Left forelimb (tissue), 1 donor: ENCODE measurements at places on chromosomes 16 and 17.
A peak's percentile ranks its signal among the peaks of the same experiment; 100 is the strongest.

DNA sequence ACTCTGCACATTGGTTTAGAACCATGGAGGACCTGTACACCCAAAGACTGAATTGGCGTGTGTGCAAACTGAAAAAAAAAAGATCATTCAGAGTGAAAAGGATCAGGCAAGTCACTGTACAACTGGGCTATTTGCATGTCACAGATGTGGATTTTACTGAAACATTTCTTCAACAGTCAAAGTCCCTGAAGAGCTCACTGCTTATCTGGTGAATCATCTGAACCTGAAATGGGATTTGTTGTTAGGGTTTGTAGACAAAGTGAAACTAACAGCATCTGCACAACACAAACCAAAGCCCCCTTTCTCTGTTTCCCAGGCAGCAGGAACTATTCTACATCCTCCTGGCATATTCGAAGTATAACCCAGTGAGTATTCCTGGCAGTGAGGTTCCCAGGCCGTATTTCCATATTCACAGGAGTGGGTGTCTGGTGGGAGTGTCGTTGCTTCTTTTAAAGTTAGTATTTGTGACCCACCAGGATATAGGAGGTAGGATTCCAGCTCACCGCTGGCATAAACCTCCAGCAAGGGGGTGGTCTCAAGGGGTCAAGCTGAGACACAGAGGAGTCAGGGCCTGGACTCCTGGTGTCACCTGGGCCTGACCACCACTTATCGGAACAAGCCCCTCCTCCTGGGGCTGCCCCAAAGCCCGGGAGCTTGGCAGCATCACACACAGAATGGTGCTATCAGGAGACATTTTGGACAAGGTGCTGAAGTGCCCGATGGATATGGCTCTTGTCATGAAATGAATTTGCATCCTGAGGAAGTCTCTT lies 80.9 kb downstream of the GOSR1 start:
- DNase-seq = peak; percentile 57

DNA sequence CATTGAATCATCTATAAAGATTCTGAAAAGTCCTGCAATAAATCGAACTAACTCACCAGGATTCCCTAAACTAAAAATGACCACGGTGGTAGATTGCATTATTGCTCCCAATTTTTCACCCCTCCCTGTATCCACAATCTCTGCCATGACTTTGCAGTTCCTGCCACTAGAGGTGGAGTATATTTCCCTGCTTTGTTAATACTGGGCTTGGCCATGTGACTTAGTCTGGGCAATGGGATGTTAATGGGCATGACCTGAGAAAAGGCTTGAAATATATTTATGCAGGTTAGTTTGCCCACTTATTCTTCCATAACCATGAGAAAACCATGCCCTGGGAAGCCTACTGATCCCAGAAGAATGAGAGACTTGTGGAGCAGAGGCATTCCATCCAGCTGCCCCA lies 59.1 kb downstream of the NOG start:
- DNase-seq = no peak

DNA sequence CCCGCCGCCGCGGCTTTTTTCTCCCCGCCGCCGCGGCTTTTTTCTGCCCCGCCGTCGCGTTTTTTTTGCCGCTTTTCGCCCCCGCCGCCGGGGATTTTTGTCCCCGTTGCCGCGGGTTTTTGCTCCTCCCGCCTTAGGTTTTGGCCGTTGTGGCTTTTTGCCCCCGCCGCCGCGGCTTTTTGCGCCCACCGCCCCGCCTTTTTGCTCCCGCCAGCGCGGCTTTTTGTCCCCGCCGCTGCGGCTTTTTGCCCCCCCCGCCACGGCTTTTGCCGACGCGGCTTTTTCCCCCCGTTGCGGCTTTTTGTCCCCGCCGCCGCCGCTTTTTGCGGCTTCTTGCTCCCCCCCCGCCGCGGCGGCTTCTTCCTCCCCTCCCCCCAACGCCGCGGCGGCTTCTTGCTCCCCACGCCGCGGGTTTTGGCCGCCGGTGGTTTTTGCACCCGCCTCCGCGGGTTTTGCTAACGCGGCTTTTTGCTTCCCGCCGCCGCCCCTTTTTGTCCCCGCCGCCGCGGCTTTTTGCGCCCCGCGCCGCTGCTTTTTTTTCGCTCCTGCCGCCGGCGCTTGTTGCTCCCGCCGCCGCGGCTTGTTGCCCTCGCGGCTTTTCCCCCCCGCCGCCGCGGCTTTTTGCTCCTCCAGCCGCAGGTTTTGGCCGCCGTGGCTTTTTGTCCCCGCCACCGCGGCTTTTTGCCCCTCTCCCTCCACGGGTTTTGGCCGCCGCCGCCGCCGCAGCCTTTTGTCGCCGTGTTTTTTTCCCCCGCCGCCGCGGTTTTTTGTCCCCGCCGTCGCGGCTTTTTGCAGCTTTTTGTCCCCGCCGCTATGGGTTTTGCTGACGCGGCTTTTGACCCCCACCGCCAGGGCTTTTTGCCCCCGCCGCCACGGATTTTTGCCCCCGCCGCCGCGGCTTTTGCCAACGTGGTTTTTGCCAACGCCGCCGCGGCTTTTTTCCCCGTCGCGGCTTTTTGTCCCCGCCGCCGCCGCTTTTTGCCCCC lies 150.3 kb downstream of the KCNJ18 start:
- no peak for DNase-seq

GRCh38 chr17:58621174-58621573 lies 70.7 kb downstream of the TEX14 start:
- DNase-seq = no peak

- DNase-seq = no peak
Measured at GRCh38 chr16:4591191-4591590, 23.5 kb downstream of the UBALD1 start.

DNA sequence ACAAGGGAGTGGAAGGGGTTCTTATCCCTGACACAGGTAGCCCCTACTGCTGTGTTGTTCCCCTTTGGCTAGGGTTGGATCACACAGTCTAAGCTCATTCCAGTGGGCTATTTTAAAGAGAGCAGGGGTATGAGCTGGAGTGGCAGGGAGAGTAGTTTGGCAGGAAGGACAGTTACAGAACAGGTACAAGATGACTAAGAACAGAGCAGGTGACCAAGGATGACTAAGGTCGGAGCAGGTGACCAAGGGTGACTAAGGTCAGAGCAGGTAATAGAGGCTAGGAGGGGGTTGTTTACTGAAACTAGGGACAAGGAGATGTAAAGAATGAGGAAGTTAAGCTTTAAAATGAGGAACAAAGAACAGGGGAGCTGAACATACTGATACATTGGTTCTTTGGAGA lies 58.8 kb downstream of the UTP18 start:
- no peak for DNase-seq

DNA sequence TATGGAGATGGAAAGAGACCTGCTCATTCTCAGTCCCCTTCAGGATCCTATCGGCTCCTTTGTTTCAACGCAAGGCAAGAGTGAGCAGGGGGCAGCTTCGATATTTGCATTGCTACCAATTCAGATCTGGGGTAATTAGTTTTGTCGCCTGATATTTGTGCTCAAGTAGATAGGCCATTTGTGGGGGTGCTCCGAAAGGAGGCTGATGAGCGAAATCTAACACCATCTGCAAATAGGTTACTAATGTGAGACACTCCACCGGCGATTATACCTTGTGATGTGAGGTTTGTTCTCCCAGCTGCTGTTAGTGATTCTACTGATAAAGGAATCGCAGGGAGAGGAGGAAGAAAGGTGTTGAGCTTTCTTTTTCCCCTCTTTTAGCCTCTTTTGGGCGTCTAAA lies 31.5 kb downstream of the WSCD1 start:
- DNase-seq = no peak

DNA sequence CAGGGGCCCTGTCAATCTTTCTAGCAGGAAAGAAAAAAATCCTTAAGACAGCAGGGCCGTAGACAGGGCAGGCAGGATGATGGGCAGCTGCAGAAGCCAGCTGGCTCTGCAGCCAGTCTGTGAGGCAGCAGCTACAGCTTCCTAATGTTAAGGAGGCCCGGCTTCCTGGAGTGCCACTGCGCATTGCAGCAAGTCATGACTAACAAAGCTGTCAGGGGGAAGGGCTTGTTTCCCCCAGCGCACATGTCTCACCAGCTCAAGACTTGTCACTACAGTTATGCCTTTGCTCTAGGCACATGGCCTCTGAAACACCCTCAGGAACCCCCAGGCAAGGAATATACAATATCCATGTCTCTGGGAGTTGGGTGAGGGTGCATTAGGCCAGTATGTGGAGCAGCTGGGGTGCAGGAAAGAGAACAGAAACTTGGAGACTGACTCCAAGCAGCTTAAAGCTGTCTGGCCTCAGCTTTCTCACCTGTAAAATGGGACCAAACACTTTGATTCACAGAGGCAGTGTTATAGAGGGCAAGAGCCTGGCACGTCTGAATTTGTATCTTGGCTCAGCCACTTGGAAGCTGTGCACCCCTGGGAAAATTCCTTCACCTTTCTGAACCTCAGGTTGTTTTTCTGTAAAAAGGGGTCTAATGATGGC lies 220.0 kb downstream of the HAPSTR1 start:
- DNase-seq = no peak

GRCh38 chr16:2150418-2151187 lies 2.2 kb downstream of the RAB26 start:
- DNase-seq = no peak

DNA sequence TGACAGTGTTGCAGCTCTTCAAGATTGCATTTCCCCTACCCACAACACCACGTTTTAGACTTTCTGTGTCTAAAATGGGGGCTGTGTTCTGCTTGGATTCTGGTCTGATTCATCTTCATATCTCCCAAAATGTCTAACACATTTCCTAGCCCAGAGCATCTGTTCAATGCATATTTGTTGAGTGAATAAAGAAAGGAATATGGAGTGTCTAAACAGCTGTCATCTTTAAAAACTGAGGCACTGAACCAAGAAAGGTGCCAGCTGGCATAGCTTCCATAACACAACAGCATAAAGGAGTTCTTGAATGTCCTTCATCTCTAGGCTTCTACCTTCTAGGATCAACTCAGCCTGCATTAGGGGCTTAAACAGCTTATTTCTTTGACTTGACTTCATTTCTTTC lies 67.4 kb downstream of the CDH11 start:
- no peak for DNase-seq

- no peak for DNase-seq
Measured at GRCh38 chr17:66542129-66542966, 239.9 kb downstream of the PRKCA start.

GRCh38 chr17:1108478-1108764 lies 71.4 kb downstream of the ABR start:
- no peak for DNase-seq

GRCh38 chr17:3529817-3530741 lies 27.5 kb downstream of the TRPV3 start:
- DNase-seq = peak; percentile 84

- DNase-seq = no peak
Measured at GRCh38 chr16:35134471-35134870, 1675.1 kb downstream of the TP53TG3F start.

- no peak for DNase-seq
Measured at GRCh38 chr17:40822132-40822812, at the start of gene KRT10. Gene KRT10, minus strand, starts transcription at chr17:40822614. Its CDS starts 29 bp downstream, at chr17:40822585.

- no peak for DNase-seq
Measured at GRCh38 chr16:53600126-53600525, 97.1 kb upstream of the AKTIP start.

GRCh38 chr16:60091529-60091928 lies 1357.4 kb upstream of the GOT2 start:
- no peak for DNase-seq

GRCh38 chr17:58577696-58578095 lies 63.3 kb upstream of the MTMR4 start:
- no peak for DNase-seq
